Skeletal muscle cell (primary cell): ENCODE measurements at places on chromosomes 5 and 9.

DNA sequence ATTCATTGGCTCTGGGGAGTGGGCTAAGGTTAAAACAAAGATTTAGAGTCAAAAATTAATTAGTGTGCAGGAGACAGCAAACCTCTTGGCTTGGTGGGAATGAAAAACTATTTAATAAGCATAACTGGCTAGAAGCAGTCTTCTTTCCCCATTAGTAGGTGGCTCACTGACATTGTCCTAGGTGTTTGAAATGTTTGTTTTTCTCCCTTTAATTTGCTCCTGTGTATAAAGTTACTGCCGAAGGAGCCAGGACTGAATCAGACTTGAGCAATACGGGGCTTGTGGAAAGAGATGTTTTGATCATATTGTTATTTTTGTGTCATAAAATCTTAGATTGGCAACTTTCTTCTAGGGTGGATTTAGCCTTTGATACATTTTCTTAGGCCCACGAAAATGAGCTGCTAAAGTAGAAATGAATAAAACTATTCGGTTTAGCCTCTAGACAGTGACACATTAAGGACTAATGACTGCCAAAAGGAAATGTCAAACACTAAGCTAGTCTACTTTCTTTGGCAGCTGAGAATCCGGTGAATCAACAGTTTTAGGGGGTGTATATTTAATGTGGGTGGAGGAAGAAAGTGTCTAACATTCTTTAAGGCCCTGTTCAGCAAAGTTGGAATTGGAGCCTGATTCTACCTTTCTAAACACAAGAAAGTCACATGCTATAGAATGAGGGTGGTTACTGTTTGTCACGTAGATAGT lies 30.2 kb downstream of the LRRTM2 start:
- DNase-seq = peak; percentile 59

- DNase-seq = no peak
Measured at GRCh38 chr9:95494022-95494415, 22.8 kb downstream of the PTCH1 start.

- DNase-seq = no peak
Measured at GRCh38 chr5:68378204-68378820, 162.8 kb downstream of the PIK3R1 start.

GRCh38 chr5:149271716-149272563 lies at the start of gene AFAP1L1:
AFAP1L1 (plus strand) TSS chr5:149271859; CDS start chr5:149271969, 110 bp downstream.
- no peak for DNase-seq

DNA sequence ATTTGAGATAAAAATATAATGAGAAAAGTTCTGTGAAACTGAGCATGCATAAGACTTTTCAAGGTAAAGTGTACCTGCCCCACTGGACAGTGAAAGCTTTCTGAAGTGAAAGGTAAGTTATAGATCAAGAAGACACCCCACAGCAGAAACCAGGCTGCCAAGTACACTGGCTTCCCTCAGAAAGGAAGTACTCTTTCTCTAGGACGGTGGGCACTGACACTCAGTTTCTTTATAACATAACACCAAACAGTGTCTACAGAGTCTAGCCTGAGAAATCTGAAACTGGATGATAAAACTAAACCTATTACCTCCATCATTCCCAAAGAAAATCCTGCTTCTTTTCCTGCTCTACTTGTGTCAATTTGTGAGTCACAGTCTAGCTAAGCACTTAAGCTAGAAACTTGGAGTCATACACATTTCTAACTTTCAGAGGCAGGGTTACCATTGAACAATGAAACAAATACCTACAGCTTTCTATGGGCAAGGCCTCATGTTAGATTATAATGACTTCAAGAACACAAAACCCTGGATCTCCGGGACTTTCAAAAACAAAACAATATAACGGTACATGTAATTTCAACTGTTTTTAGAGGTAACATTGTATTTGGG lies 136.7 kb downstream of the CPLANE1 start:
- DNase-seq = no peak

GRCh38 chr9:110954822-110955291 lies 83.4 kb downstream of the LPAR1 start:
- DNase-seq = no peak

GRCh38 chr9:36402536-36402935 lies 2.5 kb upstream of the RNF38 start:
- DNase-seq = no peak

DNA sequence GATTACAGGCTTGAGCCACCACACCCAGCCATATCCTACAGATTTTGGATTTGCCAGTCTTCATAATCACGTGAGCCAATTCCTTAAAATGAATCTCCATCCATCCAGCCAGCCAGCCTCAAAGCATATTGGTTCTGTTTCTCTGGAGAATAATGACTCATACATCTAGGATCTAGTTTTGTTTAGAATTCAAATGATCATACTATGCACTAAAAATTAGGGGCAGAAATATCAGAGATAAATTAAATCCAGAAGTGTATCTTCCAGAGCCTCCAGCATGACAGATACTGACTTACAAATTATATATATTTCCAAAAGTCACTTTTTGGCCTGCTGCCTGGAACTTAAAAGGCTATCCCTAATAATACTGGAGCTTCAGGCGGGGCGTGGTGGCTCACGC lies 119.1 kb upstream of the NR5A1 start:
- peak; percentile 16 for DNase-seq

DNA sequence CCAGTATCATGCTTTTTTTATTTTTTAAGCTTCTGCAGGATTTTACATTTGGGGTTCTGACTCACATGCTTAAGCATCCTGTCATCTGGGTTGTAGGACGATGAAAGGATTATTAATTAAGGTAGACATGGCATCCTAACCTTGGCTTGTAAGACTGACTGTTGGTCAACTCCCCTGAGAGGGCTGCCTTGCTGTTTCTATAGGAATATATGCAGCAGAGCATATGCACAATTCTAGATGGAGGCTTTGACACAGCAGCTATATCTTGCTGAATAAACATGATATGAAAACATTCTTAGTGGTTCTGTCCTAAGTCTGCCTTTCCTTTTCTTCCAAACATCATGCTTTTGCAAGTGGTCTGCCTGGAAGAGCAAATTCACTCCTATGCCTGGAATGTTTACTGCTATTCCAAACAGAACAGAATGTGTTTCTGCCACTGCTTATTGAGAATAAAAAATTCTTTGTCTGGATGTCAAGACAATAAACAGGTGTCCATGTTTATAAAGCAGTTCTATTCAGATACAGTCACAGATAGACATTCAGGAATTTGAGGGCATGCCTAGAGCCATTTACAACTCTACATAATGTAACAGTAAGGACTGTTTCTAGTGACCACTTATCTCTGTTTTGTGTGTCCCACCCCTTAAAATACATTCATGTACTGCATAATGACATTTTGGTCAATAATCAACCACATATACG lies 166.2 kb upstream of the PPP2R2B start:
- peak; percentile 67 for DNase-seq

- DNase-seq = no peak
Measured at GRCh38 chr9:130555968-130556367, 23.4 kb upstream of the FUBP3 start.

- no peak for DNase-seq
Measured at GRCh38 chr9:89732939-89733324, 128.1 kb downstream of the GADD45G start.

DNA sequence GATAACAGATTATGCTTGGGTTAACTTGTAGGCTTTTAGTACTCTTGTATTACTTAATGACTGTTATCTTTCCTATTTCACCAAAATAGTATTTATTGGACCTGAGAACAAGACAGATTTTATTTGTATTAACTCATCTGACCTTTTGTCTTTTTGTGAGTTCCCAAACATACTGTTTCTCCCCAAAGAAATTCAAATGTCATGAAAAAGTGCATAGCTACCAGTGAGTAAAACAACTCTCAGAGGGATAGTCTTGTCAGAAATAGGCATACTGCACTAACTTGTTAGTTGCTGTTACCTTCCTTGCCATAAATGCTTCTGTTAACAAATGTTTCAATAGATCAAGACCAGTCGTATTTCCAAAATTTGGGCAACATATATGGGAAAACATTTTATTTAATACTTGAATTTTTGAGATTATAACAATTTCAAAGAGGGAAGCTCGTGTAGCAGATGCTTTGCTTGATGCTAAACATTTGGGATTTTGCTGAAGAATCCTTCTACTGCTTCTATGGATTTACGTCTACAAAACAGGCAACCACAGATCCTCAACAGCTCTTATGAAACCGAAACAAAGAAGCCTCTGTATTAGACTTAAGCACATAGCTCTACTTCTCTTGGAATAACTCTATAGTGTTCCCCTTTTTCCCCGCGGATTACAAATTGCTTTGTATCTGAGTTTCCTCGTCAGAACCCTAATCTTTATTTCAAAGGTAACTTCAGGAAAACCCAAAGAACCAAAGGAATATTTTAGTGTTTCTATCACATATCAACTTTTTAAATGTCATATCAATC lies 248.8 kb downstream of the MCTP1 start:
- peak; percentile 41 for DNase-seq

- no peak for DNase-seq
Measured at GRCh38 chr5:22970491-22970890, 117.3 kb upstream of the CDH12 start.

DNA sequence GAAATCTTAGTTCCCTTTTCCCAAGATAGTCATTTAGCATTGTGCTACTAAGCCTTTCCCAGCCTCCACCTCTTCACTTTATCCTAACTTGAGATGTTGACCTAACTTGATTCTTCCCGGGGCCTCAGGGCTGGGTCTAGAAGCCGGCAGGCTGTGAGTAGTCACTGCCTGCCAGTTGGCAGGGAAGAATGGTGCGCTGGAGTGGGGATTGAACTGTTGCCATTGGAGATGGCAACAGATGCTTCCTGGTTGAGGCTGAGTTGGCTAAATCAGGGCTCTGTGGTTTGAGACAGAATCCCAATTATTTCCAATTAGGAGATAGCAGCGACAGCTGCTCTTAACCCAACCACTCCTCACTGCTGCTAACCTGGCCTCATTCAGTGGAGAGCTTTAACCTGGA lies 343.1 kb downstream of the BRINP1 start:
- DNase-seq = no peak

DNA sequence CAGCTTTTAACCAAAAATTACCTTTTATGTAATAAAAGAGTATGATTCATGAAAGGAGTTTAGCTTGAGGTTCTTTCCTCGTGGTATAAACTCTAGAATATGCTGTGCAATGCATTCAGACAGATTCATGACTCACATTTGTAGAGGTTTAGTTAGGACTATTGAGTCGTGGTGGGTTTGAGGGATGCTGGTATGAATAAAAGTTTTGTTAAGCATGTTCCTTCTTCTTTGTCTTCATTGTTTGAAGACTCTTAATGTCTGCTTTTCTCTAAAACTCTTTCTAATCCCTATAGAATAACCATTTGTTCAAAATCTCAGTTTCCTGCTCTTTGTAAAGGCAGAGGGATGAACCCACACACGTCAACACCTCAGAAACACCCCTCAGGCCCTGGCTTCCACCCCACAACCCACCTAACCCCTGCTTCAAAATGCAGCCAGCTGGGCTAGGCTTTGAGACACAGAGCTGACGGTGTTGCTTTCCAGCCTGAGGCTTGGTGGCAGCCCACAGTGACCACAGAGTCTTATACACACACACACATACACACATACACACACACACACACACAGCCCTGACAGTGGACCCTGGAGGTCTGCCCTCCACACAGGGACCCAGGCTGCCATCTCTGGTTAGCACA lies 69.0 kb upstream of the IRX1 start:
- DNase-seq = no peak

- no peak for DNase-seq
Measured at GRCh38 chr9:84002344-84002743, 21.7 kb downstream of the RMI1 start.

DNA sequence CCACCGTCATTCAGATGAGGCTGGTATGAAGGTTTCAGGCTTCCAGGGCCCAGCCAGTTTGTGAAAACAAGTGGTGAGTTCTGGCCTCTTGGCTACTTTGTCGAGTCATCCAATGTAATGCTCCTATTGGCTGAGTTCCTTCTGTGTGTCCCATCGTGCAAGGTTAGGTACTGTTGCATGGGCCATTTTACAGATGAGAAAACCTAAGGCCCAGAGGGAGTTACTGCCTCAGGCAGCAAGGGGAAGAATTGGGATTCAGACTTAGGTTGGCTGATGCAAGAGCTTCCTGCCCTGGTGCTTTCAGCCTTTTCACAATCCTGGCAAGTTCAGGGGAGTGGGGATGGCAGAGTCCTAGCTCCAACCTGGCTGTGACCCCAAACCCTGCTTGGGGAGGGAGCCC lies 17.4 kb upstream of the PITX1 start:
- DNase-seq = no peak

DNA sequence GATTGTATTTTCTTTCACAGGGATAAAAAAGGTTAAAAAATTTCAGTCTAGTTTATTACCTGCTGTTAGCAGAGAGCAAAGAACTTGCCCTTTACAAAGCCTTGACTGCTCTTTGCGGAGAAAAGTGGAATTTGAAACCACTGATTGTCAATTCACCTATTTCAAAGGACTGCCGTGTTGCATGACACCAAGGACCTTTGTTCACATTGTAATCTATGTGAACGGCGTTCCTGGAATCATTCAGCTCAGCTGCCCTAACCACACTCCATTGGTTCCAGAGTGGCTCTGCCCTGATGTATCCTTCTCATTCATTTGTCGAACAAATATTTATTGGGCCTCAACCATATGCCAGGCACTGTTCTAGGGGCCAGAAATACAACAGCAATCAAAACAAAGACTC lies 377.5 kb upstream of the RFX3 start:
- DNase-seq = no peak

- DNase-seq = no peak
Measured at GRCh38 chr9:106707738-106708474, 155.1 kb upstream of the ZNF462 start.

DNA sequence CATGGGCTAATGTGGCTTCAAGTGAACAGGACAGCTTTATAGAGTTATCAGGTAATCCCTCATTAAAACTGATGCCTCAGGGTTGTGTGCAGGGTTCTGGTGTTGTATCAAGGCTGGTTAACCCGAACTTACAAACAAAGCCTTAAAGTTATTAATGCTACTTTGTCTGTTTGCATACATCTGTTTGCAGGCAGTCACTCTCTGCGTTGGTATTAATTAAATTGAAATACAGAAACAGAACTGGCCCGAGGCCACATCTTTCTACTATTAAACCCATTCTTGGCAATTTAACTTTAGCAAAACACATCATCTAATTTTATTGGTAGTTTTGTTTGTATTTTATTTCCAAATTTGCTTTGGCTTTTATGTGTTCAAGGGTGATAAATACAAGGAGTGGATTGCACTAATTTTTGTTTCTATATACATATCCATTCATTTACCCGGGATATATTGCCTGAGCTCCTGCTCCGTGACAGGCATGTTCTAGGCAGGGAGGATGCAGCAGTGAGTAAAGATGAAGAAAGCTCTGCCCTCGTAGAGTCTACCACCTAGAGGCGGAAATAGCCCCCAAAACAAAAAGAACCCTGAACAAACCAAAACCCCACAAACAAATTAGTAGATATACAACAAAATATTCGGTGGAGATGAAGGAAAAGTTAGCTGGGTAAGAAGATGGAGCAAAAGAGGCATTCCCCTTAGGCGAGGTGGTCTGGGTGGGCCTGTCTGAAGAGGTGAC lies 164.2 kb downstream of the MACROH2A1 start:
- DNase-seq = no peak

GRCh38 chr5:2708751-2709150 lies 42.7 kb downstream of the IRX2 start:
- DNase-seq = no peak

- no peak for DNase-seq
Measured at GRCh38 chr5:103510851-103511553, 51.6 kb downstream of the NUDT12 start.
